ENCODE measurements at places on chromosomes 5 and 9.

DNA sequence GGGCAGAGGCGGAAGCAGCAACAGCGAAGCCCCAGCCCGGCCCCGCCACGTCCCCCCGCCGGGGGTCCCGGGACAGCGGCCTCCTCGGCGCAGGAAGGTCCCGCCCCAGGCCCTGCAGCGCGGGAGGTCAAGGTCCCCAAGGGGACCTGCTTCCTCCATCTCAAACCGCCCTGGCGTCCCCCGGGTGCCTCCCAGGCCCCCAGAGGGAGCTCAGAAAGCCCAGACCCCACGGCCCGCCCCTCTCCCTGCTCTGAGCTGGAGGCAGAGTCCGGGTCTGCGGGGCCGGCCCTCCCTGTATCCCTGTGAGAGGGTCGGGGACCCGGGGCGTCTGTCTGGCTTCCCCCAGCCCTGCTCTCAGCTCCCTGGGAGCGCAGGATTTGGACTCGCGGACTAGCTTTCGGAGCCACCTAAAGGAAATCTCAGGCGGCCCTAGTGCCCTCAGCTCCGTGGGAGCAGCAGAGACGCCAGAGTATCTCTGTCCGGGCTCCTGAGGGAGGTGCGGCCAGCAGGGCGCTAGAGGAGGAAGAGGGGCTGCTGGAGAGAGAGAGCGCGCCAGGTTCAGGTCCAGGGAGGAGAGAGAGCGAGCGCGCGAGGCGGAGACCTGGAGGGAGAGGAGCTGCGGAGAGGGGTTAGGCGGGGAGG is 30.7 kb downstream of the EXOC3 start:
- peak overlapping the region; percentile 50 for H3K27ac ChIP-seq
- H3K4me1 ChIP-seq, result peaks cover 12% of the 10 kb centered on the region
- H3K4me3 ChIP-seq, result peak overlapping the region; percentile 95
- peak; percentile 33 for DNase-seq

DNA sequence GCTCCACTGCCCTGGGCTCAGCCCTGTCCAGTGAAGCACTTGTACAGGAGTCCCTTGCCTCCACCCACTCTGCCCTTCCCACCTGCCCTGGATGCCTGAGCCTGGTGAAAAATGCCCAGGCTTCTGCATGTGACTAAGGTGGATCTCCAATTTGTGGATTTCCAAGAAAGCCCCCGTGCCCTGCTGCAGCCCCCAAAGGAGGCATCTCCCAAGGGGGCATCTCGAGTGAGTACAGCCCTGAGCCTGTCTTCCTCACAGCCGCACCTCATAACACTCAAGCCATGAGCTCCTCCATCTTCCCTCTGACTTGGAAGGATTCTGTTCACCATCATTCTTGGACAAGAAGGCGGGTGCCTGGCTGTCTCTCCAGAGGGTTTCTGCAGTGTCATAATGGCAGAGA is 158.0 kb upstream of the PPP1R26 start:
- H3K4me1 ChIP-seq, result no peaks in the 10 kb centered on the region
- no peak overlapping the region for H3K27ac ChIP-seq
- no peaks in the 10 kb centered on the region for H3K27me3 ChIP-seq
- no peaks in the 10 kb centered on the region for H3K36me3 ChIP-seq
- DNase-seq, result no peak

- no peaks in the 10 kb centered on the region for H3K36me3 ChIP-seq
- DNase-seq, result no peak
- H3K4me3 ChIP-seq, result no peak overlapping the region
- H3K27me3 ChIP-seq, result no peaks in the 10 kb centered on the region
- no peaks in the 10 kb centered on the region for H3K4me1 ChIP-seq
Measured at GRCh38 chr5:9356351-9356825, 189.5 kb downstream of the SEMA5A start.

- no peak overlapping the region for H3K4me3 ChIP-seq
- H3K36me3 ChIP-seq, result no peaks in the 10 kb centered on the region
- DNase-seq, result peak; percentile 67
- H3K27ac ChIP-seq, result no peak overlapping the region
Measured at GRCh38 chr5:137075163-137075970, 423.8 kb downstream of the SPOCK1 start.

All from A673 (cell line).